ENCODE measurements at places on chromosomes 3 and 15. TPM values are rescaled to one million over a fixed set of nuclear protein-coding genes. Genes with fewer than 3 reads are reported as not detected.
A peak's percentile ranks its signal among the peaks of the same experiment; 100 is the strongest.

The ITGB5 gene
- 70.7 TPM for total RNA-seq

The SAXO2 gene
- 5.8 TPM for total RNA-seq

The P3H2 gene
- 23.5 TPM for total RNA-seq

The PLA2G4B gene
- total RNA-seq, result 19.9 TPM

The PLD1 gene
- 44.6 TPM for total RNA-seq

The TJP1 gene
- total RNA-seq, result 89.3 TPM

The UBE2E1 gene
- total RNA-seq, result 110 TPM

- no peak for DNase-seq
These were observed 211.7 kb downstream of the GABRB3 start for GRCh38 chr15:26561130-26561529.

- DNase-seq, result no peak
These were observed 13.7 kb downstream of the MAP2K1 start for GRCh38 chr15:66400351-66400774.

- no peak for DNase-seq
These were observed 217.0 kb upstream of the ICE2 start for GRCh38 chr15:60695713-60696522.

GRCh38 chr15:73052653-73053397 lies 562 bp downstream of the NEO1 start:
- DNase-seq, result peak; percentile 73

- no peak for DNase-seq
These were observed 15.9 kb upstream of the ERC2 start for GRCh38 chr3:56484122-56484521.

GRCh38 chr15:88529021-88529630 lies 17.4 kb downstream of the DET1 start:
- DNase-seq, result no peak

- no peak for DNase-seq
These were observed 368.6 kb upstream of the ROPN1 start for GRCh38 chr3:124360563-124360962.

DNA sequence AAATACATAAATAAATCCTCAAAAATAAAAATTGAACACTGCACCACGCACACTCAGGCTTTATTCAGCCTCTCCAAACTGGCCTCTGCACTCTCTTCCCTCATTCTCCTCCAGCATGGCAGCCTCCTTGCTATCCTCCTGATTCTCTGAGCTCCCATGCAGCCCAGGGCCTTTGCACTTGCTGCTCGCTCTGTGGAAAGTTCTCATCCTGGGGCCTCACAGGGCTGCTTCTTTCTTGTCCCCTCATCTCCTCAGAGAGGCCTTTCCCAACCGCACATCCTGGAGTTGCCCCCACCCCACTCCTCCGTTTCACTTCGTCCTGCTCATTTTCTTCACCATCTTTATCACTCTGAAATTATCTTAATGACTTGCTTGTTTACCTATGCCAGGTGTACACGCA lies 123.0 kb downstream of the SHQ1 start:
- DNase-seq, result no peak

- DNase-seq, result no peak
These were observed 10.3 kb upstream of the LRRC34 start for GRCh38 chr3:169822983-169823382.

DNA sequence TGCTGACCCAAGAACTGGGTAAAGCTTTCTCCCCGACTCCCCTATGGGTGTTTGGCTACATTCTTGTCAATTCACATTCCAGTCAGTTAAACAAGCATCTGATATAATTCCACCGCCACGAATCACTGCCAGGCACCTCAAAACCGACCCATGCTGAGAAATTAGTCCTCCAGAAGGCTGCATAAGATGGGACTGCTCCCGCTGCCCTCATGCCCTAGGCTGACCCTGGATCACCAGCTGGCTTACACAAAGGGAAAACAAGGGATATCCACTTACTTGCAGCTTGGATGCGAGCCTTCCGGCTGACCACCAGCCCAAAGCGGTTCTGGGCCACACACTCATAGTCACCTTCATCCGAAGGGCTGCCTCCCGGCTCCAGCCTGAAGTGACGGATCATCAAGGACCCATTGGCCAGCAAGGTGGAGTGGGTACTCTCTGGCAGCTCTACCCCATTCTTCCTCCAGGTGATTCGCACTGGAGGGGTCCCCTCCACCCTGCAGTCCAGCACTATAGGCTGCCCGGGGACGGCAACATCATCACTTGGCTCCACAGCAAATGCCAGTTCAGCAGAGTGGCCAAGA lies 2.9 kb downstream of the IGDCC3 start:
- DNase-seq, result no peak

- no peak for DNase-seq
These were observed 7.5 kb downstream of the BMF start for GRCh38 chr15:40100947-40101905.

- DNase-seq, result no peak
These were observed 124.3 kb upstream of the ATP2B2 start for GRCh38 chr3:10629671-10630040.

Data from type B pancreatic cell (in vitro differentiated cells).